ENCODE measurements at places on chromosomes 5 and 9. TPM values are rescaled to one million over a fixed set of nuclear protein-coding genes. Genes with fewer than 3 reads are reported as not detected.

PCDHGA8 gene
- 0.48 TPM for total RNA-seq

TRIM36 gene
- 26.9 TPM for total RNA-seq

NUDT2 gene
- 28.4 TPM for total RNA-seq

QRFP gene
- total RNA-seq: not detected

IL33 gene
- total RNA-seq: 16.4 TPM

SCGB3A2 gene
- 0.67 TPM for total RNA-seq

SPATA31D4 gene
- not detected for total RNA-seq

OCLN gene
- total RNA-seq: 176 TPM

LCN12 gene
- 8.6 TPM for total RNA-seq

ADAMTSL1 gene
- total RNA-seq: 10.2 TPM
